ENCODE measurements at places on chromosomes 3 and 15.

GRCh38 chr3:15997274-15997943, 177.1 kb upstream of the GALNT15 start:
- no peak for DNase-seq

- no peak for DNase-seq
Measured at GRCh38 chr15:25989327-25989726, 126.2 kb upstream of the ATP10A start.

DNA sequence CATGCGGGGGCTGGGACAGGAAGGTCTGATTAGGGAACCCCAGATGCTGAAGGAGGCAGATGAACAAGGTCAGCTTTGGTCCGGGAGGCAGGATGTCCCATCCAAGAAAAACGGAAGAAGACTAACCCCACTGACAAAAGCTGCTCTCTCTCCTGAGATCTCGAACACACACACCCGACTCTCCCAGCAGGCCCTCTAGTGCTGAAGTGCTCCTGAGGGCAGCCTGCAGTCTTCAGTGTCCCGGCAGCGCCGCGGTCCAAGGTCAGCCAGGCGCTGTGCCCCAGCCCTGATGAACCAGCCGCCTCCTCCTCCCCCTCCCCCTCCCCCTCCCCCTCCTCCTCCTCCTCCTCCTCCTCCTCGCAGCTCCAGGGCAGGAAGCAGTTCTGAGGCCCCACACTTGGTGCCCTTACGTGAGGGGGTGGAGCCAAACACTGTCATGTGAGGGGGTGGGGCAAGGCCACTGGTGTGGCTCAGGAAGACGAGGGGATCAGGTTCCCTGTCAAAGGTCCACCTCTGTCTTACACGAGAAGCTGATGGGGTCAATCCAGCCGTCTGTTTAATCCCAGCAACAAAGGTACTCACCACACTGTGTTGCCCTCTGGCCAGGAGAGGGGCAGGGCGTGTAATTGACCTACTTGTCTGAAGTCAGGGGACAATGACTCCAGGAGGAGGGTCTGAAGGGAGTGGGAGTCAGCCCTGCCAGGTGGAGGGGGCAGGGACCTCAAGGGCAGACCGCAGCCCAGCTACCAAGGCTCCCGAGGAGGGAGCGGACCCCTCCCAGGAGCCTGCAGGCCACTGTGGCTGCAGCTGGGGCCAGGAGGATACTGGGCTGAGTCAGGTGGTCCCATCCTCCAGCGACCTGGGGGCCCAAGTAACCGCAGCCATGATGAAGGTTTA, 34.3 kb downstream of the PRR23E start:
- no peak for DNase-seq

- no peak for DNase-seq
Measured at GRCh38 chr3:57164217-57164656, 916 bp downstream of the IL17RD start.

DNA sequence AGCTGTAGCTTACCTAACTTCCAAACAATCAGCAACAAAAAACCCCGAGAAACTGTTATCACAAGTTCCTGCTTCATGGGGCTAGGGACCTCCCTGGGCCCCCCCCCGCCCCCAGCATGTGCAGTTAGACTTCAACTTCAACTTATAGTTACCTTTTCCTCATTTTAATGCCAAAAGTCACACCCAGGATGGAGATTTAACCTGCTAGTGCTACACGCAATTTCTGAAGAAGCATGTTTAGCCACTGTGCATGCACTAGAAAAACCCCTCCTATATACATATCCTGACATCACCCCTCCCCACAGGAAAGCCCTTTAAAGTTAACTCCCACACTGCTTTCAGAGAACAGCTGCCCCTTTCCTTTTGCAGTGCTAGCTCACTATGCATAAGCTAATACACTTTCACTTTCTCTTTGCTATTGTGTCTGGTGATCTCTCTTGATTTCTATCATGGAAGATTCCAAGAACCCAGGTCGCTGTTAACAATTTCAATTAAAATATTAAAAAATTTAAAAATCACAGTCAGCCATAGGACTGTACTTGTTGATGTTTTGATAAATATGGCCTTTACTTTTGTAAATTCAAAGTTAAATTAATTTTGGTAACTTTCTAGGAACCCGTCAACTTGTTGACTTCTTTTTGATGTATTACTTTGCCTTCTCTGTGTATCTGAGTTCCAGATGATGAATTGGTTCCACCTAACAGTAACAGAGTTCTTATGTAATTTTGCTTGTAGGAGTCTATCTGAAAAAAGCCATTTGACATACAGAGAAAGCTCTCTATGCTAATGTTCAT, 75.2 kb upstream of the ACAD9 start:
- DNase-seq: no peak

DNA sequence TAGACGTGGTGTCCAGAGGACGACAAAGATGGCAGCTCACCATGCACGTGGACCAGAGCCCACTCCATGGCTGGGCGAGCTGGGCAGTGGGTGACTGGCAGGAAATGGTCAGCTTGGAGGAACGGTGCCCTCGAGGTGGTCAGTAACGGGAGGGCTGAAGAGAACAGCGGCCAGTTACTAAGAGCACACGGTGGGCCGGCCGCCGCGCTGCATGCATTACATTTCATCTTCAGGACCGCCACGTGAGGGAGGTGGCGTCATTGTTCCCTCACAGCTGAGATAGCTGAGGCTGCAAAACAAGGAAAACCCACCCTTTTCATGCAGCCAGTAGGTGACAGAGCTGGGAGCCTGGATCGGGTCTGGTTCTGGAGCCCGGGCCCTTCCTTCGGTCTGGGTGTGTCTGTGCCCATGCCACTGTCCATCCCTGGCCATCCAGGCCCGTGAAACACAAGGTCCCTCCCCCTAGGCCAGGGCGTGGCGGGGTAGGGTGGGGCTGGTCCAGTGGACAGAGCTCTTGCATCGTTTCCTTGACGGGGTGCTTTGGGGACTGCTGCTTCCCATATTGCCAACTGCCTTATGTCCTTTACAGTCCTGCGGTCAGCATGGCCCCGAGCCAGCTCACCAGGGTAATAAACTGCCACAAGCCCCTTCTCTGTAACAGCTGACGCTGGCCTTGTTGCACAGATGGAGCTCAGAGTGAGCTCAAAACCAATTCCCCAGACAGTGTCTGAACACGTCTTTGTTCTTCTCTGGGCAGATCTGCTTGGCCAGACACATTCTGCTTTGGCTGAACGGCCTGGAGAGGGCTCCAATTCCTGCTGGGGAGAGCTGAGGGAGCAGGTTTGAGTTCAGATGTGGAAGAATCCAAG, 51.8 kb downstream of the RGMA start:
- no peak for DNase-seq

- DNase-seq: peak; percentile 28
Measured at GRCh38 chr15:62534996-62535395, 369.9 kb upstream of the C2CD4B start.

GRCh38 chr15:66865622-66866611, 163.9 kb downstream of the SMAD6 start:
- no peak for DNase-seq
